ENCODE measurements at places on chromosomes 11 and 22.

DNA sequence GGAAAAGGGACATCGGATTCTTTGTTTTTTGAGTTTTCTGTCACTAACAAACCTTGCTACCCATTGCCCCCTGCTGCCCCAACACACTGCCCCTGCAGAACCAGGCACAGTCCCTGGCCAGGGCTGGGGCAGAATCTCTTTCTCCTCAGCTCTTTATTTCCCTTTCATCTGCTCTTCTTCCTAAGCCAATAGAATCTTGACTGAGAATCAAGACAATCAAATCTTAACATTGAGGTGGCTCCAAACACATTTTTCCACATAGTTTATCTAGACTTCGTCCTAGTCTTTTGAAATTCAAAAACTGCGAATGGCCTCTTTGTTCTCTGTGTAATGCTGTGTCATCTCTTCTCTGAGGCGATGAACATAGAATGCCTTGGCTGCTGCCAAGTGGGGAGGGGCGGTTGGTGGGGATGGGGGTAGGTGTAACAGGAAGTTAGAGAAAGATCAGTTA is 16.1 kb upstream of the NTM start:
- DNase-seq: no peak

DNA sequence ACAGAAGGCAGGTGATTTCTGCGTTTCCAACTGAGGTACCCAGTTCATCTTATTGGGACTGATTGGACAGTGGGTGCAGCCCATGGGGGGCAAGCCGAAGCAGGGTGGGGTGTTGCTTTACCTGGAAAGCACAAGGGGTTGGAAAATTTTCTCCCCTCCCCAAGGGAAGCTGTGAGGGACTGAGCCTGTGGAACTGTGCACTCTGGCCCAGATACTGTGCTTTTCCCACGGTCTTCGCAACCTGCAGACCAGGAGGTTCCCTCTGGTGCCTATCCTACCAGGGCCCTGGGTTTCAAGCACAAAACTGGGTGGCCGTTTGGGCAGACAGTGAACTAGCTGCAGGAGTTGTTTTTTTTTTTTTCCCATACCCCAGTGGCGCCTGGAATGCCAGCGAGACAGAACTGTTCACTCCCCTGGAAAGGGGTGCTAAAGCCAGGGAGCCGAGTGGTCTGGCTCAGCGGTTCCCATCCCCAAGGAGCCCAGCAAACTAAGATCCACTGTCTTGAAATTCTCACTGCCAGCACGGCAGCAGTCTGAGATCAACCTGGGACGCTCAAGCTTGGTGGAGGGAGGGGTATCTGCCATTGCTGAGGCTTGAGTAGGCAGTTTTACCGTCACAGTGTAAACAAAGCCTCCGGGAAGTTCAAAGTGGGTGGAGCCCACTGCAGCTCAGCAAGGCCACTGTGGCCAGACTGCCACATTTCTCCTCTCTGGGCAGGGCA is 97.2 kb downstream of the JRKL start:
- no peak for DNase-seq

- no peak for DNase-seq
Observed at GRCh38 chr11:526192-526591, 9.2 kb downstream of the HRAS start.

DNA sequence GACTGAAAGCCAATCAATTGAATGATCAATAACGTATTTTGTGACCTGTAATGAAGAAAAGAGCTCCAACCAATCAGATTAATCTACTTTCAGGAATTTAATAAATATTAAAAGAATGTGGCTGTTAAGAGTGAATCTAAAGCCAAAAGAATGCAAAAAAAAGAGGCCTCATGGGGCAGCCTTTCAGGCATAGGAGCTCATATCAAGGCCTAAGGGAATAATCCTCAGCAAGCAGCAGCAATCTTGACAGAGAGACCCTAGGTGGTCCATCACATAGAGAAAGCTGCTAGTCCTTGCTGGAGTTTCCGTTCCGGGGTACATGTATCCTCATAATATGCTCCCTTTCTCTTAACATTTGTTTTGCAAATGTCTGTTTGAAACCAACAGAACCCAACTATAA is 313.1 kb upstream of the PITPNB start:
- no peak for DNase-seq

GRCh38 chr11:21711341-21711740 is 481.5 kb upstream of the ANO5 start:
- DNase-seq: no peak

DNA sequence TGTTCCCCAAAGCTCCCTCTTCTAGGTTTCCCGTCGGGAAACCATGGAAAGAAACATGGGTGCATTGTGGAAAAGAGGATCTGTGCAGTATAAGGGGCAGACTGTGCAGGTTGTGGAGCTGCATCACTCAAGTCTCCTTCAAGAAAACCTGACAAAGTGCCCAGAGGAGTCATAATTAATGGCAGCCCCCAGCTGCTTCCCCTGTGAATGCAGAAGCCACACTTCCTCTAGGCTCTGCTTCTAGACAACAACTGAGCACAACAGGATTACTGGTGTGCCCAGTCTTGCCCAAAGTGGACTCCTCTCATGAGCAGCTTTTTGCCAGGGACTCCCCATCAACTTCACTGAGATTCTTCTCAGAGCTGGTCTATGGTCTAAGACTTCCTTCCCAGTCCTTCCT is 42.6 kb upstream of the SCUBE2 start:
- no peak for DNase-seq

DNA sequence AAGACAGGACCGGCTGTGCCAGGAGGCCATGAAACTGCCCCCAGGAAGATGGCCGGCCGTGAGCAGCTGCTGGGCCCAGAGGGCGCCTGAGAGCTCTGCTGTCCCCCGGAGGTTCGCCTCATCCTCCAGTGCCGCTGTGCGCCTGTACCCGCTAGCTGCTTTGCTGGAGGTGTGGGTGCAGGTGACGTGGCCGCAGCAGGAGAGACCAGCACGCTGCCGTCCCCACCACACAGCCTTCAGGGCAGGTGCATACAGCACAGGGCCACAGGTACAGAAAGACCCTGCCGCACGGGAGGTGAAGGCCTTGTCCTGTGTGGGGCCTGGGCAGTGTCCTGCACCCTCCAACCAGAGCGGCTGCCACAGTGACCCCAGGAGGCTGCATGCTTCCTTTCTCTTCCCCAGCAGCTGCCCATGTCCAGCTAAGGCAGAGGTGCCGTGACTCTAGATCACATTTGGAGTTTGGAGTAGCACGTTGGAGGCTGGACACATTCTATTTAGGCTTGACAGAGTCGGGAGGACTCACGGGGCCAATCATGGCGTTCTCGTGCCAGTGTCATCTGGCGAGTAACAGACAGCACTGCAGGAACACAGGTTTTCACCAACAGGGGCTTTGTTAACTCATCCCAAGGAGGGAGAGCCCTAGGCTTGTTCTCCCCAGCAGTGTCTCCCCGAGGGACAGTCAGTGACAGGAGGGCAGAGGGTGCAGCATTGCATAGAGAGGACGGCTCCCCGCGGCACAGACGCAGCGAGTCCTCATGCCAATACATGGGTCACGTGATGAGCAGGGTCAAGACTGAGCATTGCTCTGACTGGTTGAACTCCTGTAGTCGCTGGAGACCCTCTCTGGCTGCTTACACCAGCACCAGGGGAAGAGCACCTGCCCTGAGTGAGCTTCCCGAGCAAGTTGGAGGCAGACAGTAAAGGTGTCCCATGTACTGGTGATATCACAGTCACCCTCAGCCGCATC is 18.7 kb upstream of the PANX2 start:
- no peak for DNase-seq

- no peak for DNase-seq
Observed at GRCh38 chr22:23767303-23767672, 484 bp downstream of the CHCHD10 start.

GRCh38 chr11:64624883-64625481 is 34.0 kb downstream of the SLC22A12 start:
- DNase-seq: no peak

DNA sequence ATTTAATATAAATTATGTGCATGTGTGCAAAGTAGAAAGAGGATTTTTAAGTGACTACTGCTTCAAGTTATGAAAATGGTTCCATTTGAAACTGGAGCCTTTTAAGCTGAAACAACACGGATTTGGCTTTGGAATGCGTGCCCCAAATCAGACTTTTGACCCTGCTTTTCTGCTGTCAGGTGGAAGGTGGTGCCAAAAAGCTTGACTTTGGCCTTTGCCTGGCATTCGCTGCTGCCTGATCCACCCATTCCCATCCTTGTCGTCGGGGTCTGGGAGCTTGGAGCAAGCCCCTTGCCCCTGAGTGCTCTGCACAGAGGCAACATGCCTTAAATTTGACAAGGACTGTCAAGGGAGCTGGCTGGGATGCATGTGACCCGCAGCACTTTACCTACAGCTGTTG is 335.3 kb upstream of the SYN3 start:
- no peak for DNase-seq

Measured in substantia nigra (tissue), 51 donors.